ENCODE measurements at places on chromosomes 3 and 15.

- DNase-seq: peak; percentile 99
These were observed at the start of gene LRRC28 for GRCh38 chr15:99250857-99251841. Gene LRRC28 (plus strand): TSS chr15:99251481. CDS start chr15:99255958, 4,477 bp downstream.

DNA sequence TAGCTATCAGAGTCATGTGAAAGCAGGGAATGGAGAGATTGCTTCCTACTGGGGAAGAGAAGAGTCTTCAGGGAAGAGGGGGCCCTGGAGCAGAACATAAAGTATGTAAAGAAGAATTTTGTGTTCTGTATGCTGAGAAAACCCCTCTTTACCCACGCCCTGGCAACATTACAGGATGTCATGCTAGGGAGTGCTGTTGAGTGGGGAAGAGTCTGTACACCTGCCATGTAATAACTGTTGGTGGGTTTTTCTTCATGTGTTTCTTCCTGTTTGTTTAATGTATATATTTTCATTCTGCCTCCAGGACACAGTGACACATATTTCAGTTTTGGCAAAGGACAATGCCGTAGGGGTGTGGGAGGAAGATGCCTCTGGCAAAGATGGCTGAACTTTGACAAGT, 122.8 kb upstream of the LPP start:
- no peak for DNase-seq

DNA sequence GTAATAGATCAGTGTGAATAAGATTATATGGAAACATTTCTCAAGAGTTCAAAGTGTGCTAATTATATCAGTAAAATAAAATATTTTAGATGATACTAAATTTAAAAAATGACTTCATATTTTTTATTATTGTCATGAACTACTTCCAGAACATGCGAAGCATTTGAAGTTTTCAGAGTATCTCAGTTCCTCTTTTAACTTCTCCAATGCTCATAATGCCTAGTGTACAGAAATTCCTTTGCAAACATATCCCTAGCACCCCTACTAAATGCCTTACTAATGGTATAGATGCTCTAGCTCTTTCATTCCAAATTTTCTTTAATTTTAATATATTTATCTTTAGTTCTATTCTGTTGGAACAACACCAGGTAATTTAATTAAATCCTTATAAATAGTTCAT, 580.4 kb downstream of the CADM2 start:
- no peak for DNase-seq

DNA sequence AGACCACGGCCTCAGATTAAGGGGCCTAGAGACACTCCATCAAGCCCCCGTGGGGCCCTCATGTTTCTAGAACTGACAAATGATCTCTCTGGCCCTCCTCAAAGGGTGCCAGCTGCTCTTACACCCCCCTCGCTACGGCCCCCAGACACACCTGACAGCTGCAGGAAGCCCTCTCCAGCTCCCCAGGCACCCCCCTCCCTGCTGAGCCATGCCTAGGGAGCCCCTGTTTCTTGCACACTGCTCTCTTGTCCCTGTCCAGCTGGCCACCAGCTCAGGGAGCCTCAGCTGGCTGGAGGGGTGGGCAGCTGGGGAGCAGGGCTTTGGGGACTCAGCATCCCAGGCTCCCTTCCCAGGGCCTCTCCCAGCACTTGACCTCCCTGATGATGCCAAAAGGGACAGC, 14.8 kb downstream of the TNK2 start:
- no peak for DNase-seq

GRCh38 chr3:30181178-30181465, 425.3 kb upstream of the TGFBR2 start:
- DNase-seq: no peak

DNA sequence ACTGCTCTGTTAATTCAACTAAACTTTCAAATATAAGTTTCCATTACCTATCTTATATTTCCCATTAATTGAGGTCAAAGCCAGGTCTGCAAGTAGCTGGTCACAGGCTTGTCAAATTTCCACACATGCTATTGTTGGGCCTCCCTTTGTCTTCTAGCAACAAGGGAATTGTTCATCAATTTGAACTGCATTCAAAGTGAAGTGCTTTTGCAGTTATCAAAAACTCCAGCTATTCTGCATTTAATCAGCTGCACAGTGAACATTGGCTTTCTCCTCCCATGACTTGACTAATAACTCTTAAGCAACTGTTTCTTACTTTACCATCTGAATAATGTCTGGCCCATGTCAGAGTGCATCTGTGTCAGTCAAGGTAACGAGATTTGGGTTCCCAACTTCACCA, 198.4 kb downstream of the KCNH8 start:
- DNase-seq: no peak

- DNase-seq: no peak
These were observed 109.6 kb upstream of the LMOD3 start for GRCh38 chr3:69231929-69232440.

DNA sequence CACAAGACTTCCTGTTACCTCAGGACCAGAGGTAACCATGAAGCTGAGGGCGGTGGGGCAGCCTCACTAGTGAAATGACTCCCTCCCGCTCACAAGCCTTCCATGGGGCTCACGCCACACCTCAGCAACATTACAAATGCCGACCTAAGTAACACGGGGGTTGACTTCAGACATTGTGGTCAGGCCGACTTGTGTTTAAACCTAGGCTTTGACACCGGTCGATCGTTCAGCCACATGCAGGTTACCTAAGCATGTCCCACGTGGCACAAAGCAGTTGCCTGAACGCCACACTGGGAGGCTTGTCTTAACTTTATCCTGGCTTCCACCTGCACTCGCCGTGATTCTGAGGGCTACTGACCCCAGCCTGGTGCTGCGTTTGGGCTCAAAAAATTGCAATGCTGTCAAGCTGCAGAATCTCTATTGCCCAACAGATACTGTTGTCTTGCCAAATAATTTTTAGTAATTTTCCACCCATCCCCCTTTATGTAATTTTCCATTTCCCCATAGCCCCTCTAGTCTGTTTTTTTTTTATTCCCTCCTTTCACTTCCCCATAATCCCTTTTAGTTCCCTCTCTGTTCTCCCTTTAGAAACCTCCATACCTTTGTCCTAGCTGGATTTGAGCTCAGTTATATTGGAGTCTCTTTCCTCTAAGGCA, 158.6 kb upstream of the RGMA start:
- DNase-seq: peak; percentile 10

DNA sequence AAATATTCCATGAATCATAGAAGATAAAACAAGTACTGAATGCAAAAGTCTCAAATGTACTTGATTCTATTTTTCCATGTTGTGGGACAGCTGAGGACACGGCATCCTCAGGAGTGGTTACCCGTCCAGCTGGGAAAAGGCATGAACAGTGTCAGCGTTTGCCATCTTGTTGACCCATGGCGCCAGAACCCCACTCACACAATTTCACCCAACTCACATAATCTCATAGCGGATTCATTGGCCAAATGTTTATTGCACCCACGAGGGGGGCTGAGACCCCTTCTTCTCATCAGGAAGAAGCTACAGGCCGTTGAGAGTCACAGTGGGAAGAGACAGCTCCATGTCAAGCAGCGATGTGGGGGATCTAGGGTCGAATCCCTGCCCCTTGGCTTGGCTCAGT, 72.9 kb downstream of the OCA2 start:
- no peak for DNase-seq

DNA sequence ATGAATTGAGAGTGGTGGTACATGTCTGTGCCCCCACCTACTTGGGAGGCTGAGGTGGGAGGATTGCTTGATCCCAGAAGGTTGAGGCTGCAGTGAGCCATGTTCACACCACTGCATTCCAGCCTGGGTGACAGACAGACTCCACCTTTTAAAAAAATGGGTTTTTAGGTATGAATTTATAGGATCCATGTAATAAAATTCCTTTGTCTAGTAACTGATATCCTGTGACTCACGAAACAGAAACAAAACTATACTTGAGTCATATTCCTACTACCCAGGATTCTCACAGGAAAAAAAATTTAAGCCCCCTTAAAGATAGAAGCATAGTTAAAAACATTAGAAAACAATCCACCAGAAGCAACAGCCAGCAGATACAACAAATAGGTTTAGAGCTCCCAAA, 10.0 kb upstream of the CRTC3 start:
- DNase-seq: no peak

DNA sequence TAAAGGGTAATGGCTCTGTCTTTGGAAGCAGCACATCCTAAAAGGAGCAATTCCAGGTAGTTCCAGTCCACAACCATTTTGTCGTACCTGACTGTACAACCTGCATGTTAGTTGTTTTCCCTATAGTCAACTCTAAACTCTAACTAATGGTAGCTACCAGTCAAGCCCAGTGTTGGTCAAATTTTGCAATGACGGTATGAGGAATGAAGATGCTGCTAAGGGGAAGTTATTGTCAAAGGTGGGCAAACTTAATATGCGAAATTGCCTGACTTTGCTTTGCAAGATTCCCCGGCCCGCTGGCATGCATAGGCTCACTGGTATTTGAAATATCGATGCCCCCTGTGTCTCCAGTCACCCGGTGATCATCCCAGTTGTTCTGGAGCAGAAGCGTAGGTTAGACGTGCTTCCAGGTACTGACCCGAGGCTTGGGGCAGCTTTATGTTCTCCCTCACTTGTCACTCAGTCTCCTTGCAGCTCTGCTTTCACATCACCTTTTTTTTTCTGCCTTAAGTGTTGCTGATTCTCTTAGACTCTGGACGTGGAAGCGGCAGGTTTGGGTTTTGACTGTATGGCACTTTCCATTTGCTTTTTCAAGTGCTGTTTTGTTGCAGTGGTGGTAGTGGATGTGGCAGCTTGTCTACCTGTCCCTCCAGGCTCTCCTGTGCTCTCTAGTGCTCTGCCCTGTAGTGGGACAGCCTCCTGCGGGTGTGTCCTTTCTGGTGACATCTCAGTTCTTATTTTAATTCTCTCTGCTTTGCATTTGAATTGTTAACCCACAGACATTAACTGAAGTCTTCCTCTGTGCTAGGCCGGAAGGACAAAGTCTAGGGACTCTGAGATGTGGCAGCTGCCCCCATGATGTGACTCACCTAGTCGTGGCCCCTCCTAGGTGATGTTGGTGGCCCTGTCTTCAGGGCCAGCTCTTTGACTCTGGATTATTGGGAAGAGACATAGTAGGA, 95.8 kb upstream of the UMPS start:
- no peak for DNase-seq

DNA sequence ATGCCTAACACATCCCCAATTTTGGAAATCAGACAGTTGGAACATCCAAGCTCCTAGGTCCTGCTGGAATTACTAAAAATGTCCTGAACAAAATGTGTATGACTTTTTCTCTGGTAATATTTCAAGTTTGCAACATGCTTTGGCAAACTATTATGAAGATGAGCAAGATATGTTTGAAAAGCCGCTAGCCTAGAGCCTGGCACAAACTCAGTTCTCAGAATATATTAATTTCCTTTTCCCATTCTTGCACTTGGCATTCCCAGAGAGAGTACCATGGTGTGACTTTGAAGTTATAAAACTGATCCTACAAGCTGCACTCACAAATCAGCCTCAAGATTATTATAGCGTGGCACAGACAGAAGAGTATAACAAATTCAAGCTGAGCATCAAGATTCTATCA, 1031.1 kb downstream of the NTRK3 start:
- no peak for DNase-seq

- DNase-seq: no peak
These were observed 329.9 kb upstream of the WNT5A start for GRCh38 chr3:55816794-55817576.

GRCh38 chr3:195208183-195208582, 62.8 kb downstream of the XXYLT1 start:
- DNase-seq: no peak

- DNase-seq: peak; percentile 75
These were observed 3.5 kb upstream of the MTFMT start for GRCh38 chr15:65032801-65033537.

GRCh38 chr3:192239956-192240355, 487.4 kb downstream of the FGF12 start:
- DNase-seq: no peak

DNA sequence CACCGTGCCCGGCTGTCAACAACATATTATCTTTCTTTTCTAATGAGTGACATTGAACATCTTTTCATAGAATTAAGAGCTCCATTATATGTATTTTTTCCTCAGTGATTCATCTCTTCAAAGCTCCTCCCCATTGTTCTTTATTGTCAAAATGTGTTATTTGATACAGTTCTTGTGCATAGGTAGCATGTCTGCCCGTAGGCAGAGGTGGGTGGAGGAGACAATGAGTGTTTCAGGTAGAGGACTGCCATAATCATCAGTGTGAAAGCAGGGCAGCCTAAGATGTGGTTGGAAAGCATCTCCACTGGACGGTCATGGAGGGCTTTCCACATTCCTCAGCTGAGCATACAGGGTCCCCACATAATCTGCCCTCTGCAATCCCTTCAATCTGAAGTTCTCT, 452.0 kb upstream of the MCTP2 start:
- DNase-seq: no peak

GRCh38 chr3:189824629-189825312, 193.6 kb downstream of the TP63 start:
- DNase-seq: no peak

DNA sequence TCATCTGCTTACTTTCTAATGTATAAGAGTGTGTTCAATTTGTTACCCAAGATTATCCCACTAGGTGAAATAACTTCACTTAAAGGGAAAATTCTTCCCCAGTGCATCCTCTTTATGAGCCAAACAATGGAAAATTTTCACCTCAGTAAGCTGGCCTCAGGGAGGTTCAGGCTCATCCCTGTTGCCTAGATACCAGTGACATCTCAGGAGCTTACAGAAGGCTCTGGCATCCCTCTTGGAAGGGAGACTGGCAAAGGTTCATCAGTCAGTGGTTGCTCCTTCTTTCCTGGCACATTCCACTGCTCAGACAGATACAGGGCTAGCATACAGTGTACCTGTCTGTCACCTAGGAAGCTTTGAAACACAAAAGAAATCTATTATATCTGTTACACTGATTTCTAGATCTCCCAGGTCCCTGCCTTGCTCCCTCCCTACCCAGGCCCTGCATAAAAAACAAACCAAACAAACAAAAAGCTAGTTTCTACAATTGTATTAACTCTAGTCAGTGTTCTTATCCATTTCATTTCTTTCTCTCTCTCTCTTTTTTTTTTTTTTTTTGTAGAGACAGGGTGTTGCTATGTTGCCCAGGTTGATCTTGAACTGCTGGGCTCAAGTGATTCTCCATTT, 1.7 kb downstream of the IP6K2 start:
- DNase-seq: no peak

DNA sequence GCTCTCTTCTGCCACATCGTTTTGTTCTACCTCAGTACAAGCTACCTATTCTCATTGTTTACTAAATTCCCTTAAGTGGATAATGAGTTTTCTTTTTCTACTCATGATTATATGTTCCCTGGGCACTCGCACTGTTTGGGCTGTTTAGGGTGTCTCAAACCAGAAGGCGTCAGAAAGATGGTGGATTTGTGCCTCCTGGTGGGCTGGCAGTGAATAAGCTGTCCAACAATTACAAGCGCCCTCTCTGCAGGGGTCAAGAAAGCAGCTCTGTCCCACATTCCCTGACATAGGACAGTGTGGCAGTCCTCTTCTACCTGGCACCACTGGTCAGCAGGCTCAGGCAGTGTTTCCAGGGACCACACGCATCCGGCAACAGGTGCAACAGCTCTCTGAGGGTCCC, 173.4 kb upstream of the PPP2R3A start:
- DNase-seq: no peak

DNA sequence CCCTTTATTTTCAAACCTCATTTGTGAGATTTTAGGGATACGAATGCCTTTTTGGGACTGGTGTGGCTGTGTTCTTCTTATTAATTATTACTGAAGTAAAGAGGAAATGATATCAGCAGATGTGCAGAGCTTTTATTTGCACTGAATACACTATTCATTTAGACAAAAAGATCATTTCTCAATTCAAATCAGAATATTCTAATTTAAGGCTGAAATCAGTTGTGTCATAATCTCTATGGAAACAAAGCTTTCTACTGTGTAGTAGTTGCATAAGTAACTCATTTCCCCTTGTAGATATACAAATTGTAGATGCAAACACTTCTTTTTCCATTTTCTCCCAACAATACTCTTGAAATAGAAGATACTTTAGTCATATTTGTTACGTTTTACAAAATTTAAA, 56.0 kb downstream of the PDE8A start:
- no peak for DNase-seq
